ENCODE measurements at places on chromosomes 6 and 20. TPM values are rescaled to one million over a fixed set of nuclear protein-coding genes. Genes with fewer than 3 reads are reported as not detected.

GRCh38 chr6:71468841-71469700, 180.5 kb downstream of the OGFRL1 start:
- peak; percentile 95 for DNase-seq

GRCh38 chr20:35503841-35504561, 25.5 kb downstream of the C20orf173 start:
- DNase-seq, result no peak

Gene MDN1
- total RNA-seq, result 26.7 TPM

Gene DPPA5
- not detected for total RNA-seq

Measured in IMR-90 (cell line).